GM23338 (cell line): ENCODE measurements at places on chromosomes 4 and X.

GRCh38 chrX:63746278-63746677, 38.7 kb downstream of the ARHGEF9 start:
- DNase-seq, result no peak

DNA sequence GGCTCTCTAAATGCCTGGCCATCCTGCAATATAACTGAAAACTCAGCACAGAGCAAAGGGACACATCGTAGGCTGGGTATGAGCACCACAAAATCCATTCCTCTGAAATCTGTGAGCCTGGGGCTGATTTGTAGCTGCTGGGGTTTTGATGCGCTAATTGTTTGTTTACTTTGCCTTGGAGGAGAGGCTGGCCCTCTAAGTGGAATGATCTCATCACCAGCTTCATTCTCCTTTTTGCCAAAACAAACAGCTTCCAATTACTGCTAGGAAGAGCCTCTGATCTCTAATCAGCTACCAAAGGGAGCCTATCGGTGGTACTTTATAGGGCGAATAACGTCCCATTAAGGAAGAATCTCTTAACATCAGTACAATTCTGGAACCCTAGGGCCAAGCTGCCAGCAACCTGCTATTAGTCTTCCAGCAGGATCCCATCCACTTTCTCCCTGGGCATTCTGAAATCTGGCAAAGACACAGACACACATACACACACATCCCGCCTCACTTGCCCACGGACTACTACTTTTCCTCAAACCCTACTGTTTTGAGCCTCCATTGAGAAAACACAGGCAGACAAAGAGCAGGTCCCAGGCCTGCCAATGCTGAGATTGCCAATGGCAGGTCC, 5.8 kb downstream of the ANOS1 start:
- peak; percentile 35 for DNase-seq

- no peak for DNase-seq
These were observed 1074.5 kb upstream of the PRKX start for GRCh38 chrX:4787971-4788370.

- no peak for DNase-seq
These were observed 197.9 kb upstream of the SPRY1 start for GRCh38 chr4:123198706-123199105.

GRCh38 chrX:11040405-11040804, 70.7 kb upstream of the HCCS start:
- no peak for DNase-seq

- peak; percentile 88 for DNase-seq
These were observed 104.7 kb downstream of the MAML3 start for GRCh38 chr4:140049024-140049848.

GRCh38 chrX:2609431-2610238, 81.5 kb upstream of the CD99 start:
- DNase-seq, result peak; percentile 58

GRCh38 chr4:97587912-97588311, 555.4 kb downstream of the STPG2 start:
- DNase-seq, result no peak

DNA sequence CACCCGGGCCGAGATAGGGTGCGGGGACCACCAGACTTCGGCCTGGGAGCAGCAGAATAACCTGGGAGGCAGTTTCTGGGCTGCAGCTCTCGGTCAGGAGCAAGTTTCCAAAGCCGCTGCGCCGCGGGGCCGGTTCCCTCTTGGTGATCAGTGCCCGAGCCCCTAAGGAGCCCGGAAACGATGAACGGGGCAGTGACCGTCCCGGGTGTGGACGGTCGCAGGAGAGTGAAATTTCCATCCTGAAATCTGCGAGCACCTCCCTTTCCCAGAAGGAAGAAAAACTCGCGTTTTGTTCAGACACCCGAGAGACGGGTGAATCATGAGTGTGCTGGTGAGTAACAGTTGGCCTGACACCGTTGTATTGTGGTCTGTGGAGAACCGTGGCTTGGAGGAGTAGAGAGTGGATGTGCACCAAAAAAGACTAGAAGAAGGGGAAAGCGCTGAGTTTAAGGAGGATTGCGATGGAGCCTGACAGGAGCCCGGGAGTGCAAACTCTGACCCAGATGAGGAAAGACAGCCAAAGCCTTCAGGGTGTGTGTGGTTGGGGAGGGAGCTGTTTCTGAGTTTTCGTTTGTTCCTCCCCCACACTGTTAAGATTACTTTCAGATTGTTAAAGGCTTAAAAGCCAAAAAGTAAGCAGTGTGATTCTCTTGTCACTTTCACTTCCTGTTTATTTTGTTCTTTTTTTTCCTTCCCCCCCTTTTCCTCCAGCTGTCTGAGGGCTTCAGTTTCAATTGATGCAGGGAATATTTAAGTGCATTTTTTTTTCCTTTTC, 828 bp downstream of the MCUB start:
- DNase-seq, result peak; percentile 64

GRCh38 chr4:72629540-72629939, 60.5 kb upstream of the ADAMTS3 start:
- DNase-seq, result no peak

- DNase-seq, result no peak
These were observed 53.6 kb downstream of the MBNL3 start for GRCh38 chrX:132435222-132435621.

DNA sequence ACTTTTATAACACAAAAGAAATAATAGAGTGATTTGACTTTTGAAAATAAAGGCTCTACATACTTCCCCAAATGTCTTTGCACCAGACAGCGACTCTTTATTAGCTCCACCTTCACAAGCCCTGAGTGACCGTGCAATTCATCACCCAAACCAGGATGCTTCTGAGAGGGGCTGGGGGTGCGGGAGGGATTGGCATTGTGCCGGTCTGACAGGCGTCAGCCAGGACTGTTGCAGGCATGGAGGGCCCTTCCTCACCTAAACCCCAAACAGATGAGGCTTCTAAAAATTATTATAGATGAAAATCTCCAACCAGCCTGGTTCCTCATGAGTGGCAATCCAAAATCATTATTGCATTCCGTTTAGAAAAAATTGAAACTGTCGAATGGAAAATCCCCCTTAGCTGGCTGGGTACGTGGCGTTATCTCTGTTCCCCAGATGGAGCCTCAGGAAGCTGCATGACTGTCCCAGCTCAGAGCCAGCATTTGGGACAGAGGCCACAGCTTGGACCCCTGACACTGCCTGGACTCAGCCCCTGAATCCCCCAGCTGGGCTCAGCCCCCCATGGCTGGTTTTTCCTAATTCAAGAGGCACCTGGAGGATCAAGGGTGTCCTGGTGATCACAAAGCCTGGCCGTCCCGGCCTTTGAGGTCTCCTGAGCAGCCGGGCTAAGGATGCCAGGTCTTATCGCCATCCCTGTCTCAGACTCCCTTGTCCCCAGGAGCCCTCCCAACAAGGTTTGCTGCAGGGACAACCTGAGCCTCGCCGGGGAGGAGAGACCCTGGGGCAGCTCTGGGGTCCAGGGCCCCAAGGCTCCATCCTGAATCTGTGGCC, 60.4 kb downstream of the SORCS2 start:
- DNase-seq, result no peak

DNA sequence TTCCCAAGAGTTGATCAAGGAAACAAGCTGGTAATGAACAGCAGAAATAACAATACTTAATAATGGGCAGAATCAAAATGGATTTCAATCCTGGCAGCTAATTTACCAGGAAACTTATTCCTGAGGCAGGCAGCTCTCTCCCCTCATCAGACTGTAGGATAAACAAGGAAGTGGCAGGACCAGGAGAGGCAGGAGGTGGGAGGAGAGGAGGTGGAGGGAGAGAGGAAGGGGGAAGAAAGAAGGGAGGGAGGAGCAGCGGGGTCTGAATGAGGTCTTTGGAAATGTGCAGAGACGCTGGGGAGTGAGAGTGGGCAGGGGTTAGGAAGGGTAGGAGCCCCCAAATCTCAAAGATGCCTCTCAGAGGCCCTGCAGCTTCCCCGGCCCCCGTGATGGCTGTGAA, 231.5 kb downstream of the BCOR start:
- DNase-seq, result no peak

- no peak for DNase-seq
These were observed 30.8 kb upstream of the MXD4 start for GRCh38 chr4:2292646-2293108.

GRCh38 chr4:80875642-80876041, 154.9 kb upstream of the BMP3 start:
- no peak for DNase-seq

DNA sequence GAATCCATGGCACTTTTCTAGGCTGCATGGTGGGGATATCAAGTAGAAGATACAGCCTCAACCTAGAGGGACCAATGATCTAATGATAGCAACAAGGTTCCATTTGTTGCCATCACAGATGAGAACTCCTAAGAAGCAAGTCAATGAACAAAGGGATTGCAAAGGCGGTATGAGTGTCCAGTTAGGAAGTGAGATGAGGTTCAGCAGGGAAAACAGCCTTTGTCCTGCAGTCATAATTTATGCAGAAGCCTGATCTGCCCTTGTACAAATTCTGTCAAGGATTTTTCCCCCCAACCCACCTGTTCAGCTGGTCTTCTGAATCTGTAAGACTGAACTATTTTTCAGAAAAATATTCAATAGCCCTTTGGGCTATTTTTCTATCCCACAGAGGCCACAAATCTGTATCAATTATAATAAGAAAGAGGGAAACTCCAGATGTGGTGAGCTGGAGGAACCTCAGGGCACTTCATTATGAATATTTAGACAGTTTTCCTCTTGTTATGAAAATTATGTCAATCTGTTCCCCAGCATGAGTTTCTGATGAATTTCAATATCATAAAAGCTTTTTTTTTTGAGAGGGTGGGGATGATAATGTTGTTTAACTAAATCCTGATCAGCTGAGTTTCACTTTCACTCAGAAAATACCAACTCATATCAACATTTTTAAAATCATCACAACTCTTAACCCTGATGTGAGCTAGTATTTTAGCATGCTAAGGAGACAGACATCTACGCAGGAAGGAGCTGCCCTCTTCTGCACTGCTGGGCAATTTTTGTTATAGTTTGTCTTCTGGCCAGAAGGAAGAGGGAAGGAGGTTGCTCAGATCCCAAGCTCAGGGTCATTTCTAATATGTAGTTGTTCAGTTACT, 127.2 kb upstream of the MAP3K15 start:
- no peak for DNase-seq

GRCh38 chr4:108813261-108813660, 50.4 kb upstream of the ETNPPL start:
- DNase-seq, result no peak

DNA sequence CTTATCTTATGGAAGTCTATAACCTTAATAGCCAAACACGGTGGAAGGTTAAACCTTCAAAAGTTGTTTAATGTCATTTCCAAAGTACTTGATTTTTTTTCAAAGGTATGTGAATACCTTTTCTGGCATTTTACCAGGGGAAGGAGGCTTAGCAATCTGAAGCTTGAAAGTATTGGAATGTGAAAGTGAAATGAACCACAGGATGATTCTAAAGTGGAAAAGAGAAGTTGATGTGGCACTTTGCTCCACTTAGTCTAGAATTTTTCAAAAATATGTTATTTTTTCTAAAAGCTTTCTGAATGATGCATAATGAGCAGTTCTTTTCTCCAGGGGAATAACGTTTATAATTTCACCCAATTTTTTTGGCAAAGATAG, 19.2 kb downstream of the PI4K2B start:
- no peak for DNase-seq

GRCh38 chr4:154998773-154999172, 209.7 kb upstream of the NPY2R start:
- DNase-seq, result no peak

DNA sequence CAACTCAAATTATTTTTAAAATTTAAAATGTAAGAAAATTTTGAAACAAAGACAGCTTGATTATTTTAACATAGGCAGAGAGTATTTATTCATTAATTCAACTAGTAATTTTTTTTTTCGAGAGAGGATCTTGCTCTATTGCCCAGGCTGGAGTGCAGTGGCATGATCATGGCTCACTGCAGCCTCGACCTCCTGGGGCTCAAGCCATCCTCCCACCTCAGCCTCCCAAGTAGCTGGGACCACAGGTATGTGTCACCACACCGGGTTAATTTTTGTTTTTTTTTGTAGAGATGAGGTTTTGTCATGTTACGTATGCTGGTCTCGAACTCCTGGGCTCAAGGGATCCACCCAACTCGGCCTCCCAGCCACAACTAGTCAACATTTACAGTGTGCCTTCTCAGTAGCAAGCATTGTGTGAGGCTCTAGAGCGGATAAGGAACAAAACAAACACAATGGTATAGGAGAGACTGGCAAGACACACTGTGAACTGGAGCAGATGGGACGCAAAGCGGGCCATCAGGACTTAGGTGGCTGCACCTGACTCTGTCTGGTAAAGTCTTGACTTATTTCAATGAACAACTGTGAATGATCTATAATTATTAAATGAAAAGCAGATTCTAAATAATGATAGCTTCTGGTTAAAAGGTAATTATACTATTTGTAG, 21.6 kb downstream of the SETD7 start:
- DNase-seq, result no peak
